ENCODE measurements at places on chromosomes 3 and 15.

GRCh38 chr3:113773381-113773780, 26.5 kb downstream of the ATP6V1A start:
- DNase-seq = no peak

DNA sequence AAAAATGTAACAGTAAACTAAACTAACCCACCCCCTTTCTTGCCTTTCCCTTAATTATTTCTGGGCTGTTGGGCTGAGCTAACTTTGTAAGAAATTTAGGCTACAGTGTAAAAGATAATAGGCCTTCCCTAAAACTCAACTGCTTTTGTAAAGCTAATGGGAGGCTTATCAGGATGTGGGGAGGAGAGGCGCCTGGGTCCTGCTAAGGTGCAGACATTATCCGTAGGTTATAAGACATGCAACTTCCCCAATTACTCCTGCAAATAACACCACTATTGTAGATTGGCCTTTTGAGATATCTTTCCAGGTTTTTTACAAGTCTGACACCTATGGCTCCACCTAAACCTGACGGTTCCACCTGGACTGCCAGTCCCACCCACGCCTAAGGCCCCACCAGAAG, 88.3 kb downstream of the NPAP1 start:
- DNase-seq = no peak

DNA sequence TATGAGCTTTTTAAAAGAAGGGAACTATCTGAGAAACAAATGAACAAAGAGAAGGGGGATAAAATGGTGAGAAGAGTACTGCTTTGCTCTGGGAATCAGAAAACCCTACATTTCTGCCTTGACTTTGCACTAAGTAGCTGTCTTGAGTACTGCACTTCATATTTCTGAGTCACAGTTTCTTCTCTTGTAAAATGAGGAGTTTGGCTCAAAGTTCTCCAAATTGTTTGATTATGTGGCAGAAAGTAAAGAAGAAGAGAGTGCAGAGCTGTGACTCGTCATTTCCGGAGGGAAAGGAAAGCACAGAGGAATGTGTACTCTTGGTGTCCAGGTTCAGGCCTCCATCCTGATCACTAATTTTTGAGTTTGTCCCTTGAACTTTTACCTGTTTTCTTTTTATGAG, 54.7 kb downstream of the TP63 start:
- no peak for DNase-seq

- no peak for DNase-seq
These were observed 165.1 kb upstream of the ATP10A start for GRCh38 chr15:26028086-26028740.

DNA sequence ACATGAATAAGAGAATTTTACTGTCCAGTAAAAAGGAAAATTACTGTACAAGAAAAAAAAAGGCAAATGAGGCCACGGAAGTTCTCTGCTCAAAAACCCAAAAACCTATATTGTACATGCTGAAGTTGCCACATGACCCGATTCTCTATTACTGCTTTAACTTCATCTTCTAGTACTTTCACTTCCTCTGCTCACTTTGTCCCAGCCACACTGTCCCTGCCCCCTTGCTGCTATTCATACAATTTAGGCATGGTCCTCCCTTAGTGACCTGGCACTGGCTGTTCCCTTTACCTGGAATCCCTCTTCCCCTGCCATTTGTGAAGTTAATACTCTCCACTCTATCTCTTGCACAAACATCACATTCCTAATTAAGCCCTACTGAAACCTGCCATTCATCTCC, 457.4 kb downstream of the MAGI1 start:
- no peak for DNase-seq

DNA sequence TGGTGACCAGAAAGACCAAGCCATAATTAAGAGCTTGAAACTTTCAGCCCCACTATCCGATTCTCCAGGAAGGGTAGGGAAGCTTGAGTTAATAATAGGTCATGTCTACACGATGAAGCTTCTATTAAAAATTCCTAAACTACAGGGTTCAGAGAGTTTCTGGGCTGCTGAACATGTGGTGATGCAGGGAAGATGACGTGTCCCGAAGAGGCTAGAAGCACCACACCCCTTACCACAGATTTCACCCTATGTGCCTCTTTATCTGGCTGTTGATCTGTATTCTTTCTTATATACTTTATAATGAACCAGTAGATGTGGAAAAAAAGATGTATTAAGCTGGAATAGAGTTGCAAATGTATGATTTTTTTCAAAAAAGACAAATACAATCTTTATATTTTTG, 473.4 kb downstream of the NLGN1 start:
- DNase-seq = no peak

All from stimulated activated CD8-positive, alpha-beta memory T cell treated with anti-CD3 and anti-CD28 coated beads, Interleukin-7, amount 100 ng/mL, for 4 hours (primary cell).